ENCODE measurements at places on chromosomes 7 and 10. TPM values are rescaled to one million over a fixed set of nuclear protein-coding genes. Genes with fewer than 3 reads are reported as not detected.

The EIF3B gene
- total RNA-seq: 319 TPM

DNA sequence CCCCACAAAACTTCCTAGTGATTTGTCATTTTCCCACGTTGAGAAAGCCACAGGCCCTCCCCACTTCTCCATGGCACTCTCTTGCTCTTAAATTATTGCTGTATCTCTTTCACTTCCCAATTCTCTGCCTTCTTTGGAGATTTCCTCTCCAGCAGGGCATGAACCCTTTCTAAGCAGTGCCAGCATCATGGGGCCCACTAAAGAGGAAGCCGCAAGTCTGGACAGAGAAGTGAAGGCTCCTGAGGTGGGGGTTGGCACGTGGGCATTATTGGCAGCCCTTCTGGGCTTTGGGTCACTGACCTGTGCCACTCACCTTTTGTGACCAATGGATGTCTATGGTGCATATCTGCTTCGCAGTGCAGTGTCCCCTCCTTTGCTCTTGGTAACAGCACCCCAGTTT lies 97.7 kb upstream of the TCF7L2 start:
- DNase-seq: no peak
- peaks cover 8% of the 10 kb centered on the region for H3K36me3 ChIP-seq
- no peak overlapping the region for H3K4me3 ChIP-seq
- no peaks in the 10 kb centered on the region for H3K27me3 ChIP-seq
- peaks cover 4% of the 10 kb centered on the region for H3K4me1 ChIP-seq
- H3K27ac ChIP-seq: no peak overlapping the region

DNA sequence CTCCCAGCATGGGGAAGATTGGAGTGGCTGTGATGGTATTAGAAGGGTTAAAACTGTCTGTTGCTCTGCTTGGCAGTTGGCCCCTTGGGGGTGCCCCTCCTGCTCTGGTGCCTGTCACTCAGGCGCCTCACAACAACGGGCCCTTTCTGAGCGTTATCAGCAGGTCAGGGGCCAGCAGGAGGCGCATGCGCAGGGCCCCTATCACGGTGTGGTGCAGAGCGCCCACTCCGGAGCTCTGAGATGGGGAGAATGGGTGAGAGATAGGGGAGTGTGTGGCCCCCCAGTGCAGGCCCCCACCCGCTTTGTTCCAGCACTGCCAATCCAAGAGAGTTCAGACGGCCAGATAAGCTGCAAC lies 24.8 kb downstream of the GBX1 start:
- DNase-seq: no peak
- H3K36me3 ChIP-seq: no peaks in the 10 kb centered on the region
- no peak overlapping the region for H3K27ac ChIP-seq
- H3K4me1 ChIP-seq: no peaks in the 10 kb centered on the region

GRCh38 chr10:131647789-131648188 lies 253.0 kb upstream of the PPP2R2D start:
- H3K4me3 ChIP-seq: no peak overlapping the region
- H3K27me3 ChIP-seq: peaks cover 24% of the 10 kb centered on the region
- no peak for DNase-seq
- H3K4me1 ChIP-seq: peaks cover 7% of the 10 kb centered on the region
- no peaks in the 10 kb centered on the region for H3K36me3 ChIP-seq
- no peak overlapping the region for H3K27ac ChIP-seq

DNA sequence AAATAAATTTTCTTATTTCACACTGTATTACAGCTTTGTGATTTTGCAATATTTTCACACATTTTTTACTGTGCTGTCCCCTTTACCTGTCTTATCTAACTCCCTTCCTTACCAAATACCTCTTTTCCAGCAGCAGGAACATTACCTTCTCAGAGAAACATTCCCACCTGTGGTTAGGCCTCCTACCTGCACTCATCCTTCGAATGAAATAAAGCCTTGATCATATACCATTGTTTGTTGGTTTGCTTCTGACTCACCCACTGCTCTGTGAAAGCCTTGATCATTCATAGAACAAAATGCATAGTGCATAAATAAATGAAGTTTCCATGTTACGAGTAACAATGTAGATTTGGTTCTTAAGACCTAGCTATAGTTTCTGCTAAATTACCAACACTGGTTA lies 256.3 kb downstream of the ARL4A start:
- no peak overlapping the region for H3K27ac ChIP-seq
- H3K27me3 ChIP-seq: no peaks in the 10 kb centered on the region
- no peak for DNase-seq
- no peaks in the 10 kb centered on the region for H3K4me1 ChIP-seq
- no peak overlapping the region for H3K4me3 ChIP-seq

DNA sequence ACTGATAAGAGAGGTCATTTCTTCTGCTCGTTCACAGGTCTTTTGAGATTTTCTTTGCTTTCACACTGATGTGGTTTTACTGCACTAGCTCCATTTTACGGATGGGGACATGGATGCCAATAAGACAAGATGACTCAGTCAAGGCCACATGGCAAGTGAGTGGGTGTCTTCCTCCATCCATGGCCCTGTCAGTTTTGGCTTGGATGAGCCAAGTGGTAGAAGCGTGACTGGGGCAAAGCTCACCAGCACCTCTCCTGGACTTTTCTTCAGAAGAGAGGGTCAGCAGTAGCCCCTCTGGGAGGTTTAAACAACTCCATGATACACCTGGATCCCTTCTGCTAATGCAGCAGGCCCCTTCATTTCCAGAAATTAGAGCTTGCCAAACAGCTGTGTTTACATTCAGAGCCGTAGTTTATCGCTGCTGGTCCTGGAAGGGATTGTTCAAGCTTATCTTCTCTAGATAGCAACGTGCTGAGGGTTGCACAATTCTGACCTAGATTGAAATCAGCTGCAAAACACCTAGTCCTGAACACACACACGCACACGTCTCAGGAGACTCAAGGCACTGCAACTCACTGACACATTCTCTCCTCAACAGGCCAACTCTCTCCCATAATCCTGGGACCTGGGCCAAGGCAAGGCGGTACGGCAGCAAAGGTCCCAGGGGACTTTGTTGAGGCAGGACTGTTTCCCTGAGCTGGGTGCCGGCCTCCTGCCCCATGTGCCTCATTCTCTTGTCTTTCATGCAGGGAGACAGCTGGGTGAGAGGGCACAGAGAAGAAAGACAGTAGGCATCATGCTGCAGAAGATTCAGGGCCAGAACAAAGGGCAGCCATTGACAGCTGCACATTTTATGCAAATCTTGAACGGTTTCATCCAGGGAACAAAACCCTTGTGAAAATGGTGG lies 14.2 kb upstream of the PDCD4 start:
- H3K36me3 ChIP-seq: peaks cover 13% of the 10 kb centered on the region
- H3K4me1 ChIP-seq: peaks cover 73% of the 10 kb centered on the region
- no peak for DNase-seq
- peak overlapping the region; percentile 8 for H3K27ac ChIP-seq
- no peak overlapping the region for H3K4me3 ChIP-seq
- no peaks in the 10 kb centered on the region for H3K27me3 ChIP-seq

- peak; percentile 34 for DNase-seq
- peaks cover 5% of the 10 kb centered on the region for H3K4me1 ChIP-seq
- no peak overlapping the region for H3K4me3 ChIP-seq
- H3K36me3 ChIP-seq: no peaks in the 10 kb centered on the region
- peaks cover 35% of the 10 kb centered on the region for H3K27me3 ChIP-seq
These were observed 26.9 kb downstream of the ASAH2 start for GRCh38 chr10:50224330-50224952.

The TBXAS1 gene
- total RNA-seq: 1.5 TPM

DNA sequence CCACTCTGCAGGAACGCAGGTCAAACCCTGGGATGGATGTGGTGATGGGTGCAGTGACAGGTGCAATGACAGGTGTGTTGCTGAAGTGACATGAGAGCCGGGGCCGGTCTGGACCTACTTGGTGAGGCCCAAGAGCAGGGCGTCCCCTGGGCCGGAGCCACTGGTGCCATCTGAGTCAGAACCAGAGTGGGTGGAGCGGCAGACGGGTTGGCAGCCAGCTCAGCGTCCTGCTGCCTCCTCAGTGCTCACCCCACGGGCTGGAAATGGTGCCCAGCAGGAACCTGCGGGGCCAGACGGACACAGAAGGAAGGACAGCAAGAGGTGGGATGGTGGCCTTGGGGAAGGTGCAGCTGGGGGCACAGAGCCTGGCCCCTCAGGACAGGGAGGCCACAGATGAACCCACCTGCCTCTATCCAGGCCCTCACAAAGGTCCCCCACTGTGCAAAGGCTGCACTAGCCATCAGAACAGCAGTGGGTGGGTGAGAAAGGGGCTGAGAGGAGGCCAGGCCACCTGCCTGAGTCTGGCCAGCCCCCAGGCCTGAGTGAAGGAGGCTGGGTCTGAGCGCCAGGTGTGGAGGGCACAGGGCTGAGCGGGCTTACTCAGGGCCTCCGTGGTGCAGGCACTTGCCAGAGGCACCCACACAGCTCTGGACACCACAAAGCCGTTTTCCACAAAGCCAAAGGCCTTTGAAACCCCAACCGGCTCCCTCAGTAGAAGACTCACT lies 129.0 kb upstream of the PPP2R2D start:
- no peak overlapping the region for H3K4me3 ChIP-seq
- H3K4me1 ChIP-seq: no peaks in the 10 kb centered on the region
- H3K27ac ChIP-seq: no peak overlapping the region
- H3K27me3 ChIP-seq: no peaks in the 10 kb centered on the region
- no peaks in the 10 kb centered on the region for H3K36me3 ChIP-seq
- DNase-seq: no peak

The TRIM50 gene
- not detected for total RNA-seq

GRCh38 chr10:109765838-109766237 lies 157.5 kb downstream of the XPNPEP1 start:
- H3K27ac ChIP-seq: no peak overlapping the region
- H3K4me3 ChIP-seq: no peak overlapping the region
- H3K4me1 ChIP-seq: no peaks in the 10 kb centered on the region
- DNase-seq: no peak
- no peaks in the 10 kb centered on the region for H3K36me3 ChIP-seq

- DNase-seq: peak; percentile 46
- H3K27me3 ChIP-seq: peaks cover 20% of the 10 kb centered on the region
- peaks cover 29% of the 10 kb centered on the region for H3K4me1 ChIP-seq
- peaks cover 19% of the 10 kb centered on the region for H3K36me3 ChIP-seq
- H3K27ac ChIP-seq: peak overlapping the region; percentile 89
- H3K4me3 ChIP-seq: peak overlapping the region; percentile 32
These were observed 4.8 kb downstream of the STRIP2 start for GRCh38 chr7:129438839-129439651.
